ENCODE measurements at places on chromosomes 4 and X.

GRCh38 chrX:47643926-47644325 lies 6.4 kb downstream of the ELK1 start:
- DNase-seq: no peak

GRCh38 chr4:141797966-141798365 lies 161.6 kb downstream of the IL15 start:
- DNase-seq: no peak

DNA sequence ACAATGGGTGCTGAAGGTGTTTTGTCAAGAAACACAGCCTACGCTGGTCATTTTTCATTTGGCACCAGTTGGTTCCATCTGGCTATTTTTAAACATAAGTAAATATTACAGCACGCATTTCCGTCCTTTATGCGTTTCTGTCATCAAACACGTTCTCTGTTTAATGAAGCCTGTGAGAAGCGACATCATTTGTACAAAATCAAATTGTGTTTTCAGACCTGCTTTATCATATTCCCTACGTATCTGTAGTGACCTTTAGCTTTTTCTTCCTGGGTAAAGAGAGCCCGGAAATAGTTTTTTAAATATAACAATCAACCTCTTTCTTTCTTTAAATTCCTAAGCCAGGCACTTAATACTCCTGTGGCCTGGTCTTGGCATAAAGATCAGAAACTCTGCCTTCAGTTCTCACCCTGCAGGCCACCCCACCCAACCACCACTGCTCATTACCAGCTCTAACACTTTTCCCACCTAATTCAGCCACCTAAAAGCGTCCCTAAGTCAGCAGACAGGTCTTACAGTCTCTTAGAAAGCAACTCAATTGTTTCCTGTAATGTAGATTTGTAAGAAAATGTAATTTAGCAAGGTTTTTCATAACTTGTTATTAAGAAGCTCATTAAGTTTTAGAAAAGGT lies 30.4 kb downstream of the ACSL1 start:
- DNase-seq: no peak

GRCh38 chrX:110026099-110026844 lies 23.4 kb downstream of the TMEM164 start:
- DNase-seq: no peak
